Left cardiac atrium (tissue), 4 donors: ENCODE measurements at places on chromosomes 7 and 10.

DNA sequence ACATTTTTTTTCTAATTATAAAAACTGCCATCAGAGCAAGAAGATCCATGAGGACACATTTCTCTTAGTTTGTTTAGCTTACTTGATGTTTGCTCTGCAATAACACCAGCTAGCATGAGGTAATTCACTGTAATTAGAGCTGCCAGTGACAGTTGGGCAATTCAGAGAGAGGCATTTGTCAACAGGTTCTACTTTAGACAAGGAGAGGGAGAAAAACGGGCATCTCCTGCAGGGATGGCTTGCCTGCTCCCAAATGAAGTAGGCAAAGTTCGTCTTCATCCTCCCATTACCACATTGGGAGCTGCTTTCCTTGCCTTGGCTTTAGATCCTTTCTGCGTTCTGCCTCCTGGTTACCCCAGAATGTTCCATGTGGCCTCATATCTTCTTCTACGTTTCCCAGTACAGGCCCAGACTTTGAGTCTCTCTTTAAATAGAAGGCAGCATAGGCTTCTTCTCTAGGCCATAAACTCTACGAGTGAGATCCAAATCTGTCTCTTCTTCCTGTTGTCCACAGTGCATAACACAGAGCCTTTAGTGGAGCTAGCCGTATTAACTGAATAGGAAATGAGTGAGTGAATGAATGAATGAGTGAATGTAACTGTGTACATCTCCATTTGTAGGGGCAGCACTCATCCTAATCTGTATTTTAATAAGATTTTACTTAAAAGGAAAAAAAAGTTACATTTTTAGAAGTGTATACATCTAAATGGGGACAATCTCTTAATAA lies 21.2 kb downstream of the ASB15 start:
- no peak for DNase-seq

- DNase-seq, result no peak
Observed at GRCh38 chr7:41006306-41006995, 696.4 kb downstream of the INHBA start.

GRCh38 chr10:100436255-100436654 lies 26.6 kb upstream of the WNT8B start:
- no peak for DNase-seq

GRCh38 chr10:78985973-78986818 lies 82.6 kb upstream of the ZMIZ1 start:
- no peak for DNase-seq

GRCh38 chr7:132758986-132759385 lies 182.7 kb upstream of the PLXNA4 start:
- DNase-seq, result no peak
